ENCODE measurements at places on chromosomes 7 and 10.
A peak's percentile ranks its signal among the peaks of the same experiment; 100 is the strongest.

GRCh38 chr7:155973451-155973997, 161.3 kb upstream of the SHH start:
- H3K4me1 ChIP-seq = peaks cover 9% of the 10 kb centered on the region
- no peaks in the 10 kb centered on the region for H3K36me3 ChIP-seq
- DNase-seq = no peak
- H3K27me3 ChIP-seq = peaks cover 9% of the 10 kb centered on the region

- peaks cover 22% of the 10 kb centered on the region for H3K4me1 ChIP-seq
- no peak overlapping the region for H3K27ac ChIP-seq
- H3K36me3 ChIP-seq = peaks cover 13% of the 10 kb centered on the region
- H3K4me3 ChIP-seq = no peak overlapping the region
Measured at GRCh38 chr10:74156919-74157289, 5.9 kb downstream of the ADK start.

DNA sequence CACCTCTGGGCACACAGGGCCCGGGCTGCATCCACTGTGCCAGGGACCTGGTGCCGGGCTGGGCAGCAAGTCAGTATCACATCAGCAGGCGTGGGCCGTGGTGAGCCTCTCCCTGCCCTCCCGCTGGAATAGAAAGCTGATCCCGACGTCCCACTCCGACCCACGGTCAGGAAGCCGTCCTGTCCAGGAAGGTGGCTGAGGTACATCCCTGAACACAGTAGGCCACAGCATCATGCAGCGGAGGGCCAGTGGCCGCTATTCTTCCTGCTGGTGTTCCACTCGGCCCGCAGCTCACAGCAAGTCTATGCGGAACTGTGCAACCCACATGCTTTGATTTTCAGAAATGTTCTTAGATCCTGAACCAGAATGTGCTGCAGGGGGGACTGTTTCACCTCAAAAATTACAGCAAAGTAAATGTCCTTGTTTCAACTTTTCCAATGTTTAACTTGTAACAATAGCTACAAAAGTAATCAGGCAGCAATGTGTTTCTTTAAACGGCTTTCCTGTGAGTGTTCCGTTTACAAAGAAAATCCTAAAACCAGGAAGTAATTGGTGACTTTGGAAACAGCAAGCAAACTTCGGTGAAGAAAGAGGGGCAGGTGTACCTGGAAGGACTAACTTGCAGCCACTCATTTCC, 676 bp upstream of the GPR146 start:
- peak overlapping the region; percentile 75 for H3K27ac ChIP-seq
- H3K4me3 ChIP-seq = peak overlapping the region; percentile 66
- H3K27me3 ChIP-seq = no peaks in the 10 kb centered on the region
- no peak for DNase-seq

GRCh38 chr7:105452085-105452484, 63.4 kb upstream of the SRPK2 start:
- no peak overlapping the region for H3K27ac ChIP-seq
- peaks cover 12% of the 10 kb centered on the region for H3K4me1 ChIP-seq
- H3K27me3 ChIP-seq = no peaks in the 10 kb centered on the region
- H3K4me3 ChIP-seq = no peak overlapping the region
- no peak for DNase-seq

- H3K4me3 ChIP-seq = peak overlapping the region; percentile 18
- H3K27me3 ChIP-seq = peaks cover 23% of the 10 kb centered on the region
- no peaks in the 10 kb centered on the region for H3K36me3 ChIP-seq
- no peak overlapping the region for H3K27ac ChIP-seq
- H3K4me1 ChIP-seq = no peaks in the 10 kb centered on the region
Measured at GRCh38 chr10:1419796-1420610, 317.3 kb downstream of the ADARB2 start.

DNA sequence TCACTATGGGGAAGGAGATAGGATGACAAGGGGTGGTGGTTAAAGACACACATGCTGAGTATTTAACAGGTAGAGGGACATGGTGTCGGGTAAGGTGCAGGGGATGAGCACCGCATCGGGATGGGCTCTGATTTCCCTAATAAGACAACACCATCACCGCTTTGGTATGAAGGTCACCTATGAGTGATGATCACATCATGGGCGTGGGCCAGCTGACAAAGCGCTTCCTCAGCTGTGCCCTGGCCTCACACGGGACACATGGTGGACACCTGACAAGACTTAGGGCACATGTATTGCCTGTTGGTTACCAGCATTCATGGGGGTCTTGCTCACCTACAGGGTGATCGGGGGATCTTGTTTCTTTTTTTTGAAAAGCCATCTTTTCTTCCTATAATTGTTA, 12.8 kb downstream of the C7orf57 start:
- no peak overlapping the region for H3K4me3 ChIP-seq
- H3K27me3 ChIP-seq = no peaks in the 10 kb centered on the region
- DNase-seq = no peak
- no peaks in the 10 kb centered on the region for H3K36me3 ChIP-seq
- H3K4me1 ChIP-seq = peaks cover 27% of the 10 kb centered on the region
- no peak overlapping the region for H3K27ac ChIP-seq

GRCh38 chr7:48337012-48337621, 165.9 kb downstream of the ABCA13 start:
- no peak overlapping the region for H3K27ac ChIP-seq
- no peaks in the 10 kb centered on the region for H3K27me3 ChIP-seq
- no peaks in the 10 kb centered on the region for H3K4me1 ChIP-seq
- no peak for DNase-seq
- no peaks in the 10 kb centered on the region for H3K36me3 ChIP-seq

DNA sequence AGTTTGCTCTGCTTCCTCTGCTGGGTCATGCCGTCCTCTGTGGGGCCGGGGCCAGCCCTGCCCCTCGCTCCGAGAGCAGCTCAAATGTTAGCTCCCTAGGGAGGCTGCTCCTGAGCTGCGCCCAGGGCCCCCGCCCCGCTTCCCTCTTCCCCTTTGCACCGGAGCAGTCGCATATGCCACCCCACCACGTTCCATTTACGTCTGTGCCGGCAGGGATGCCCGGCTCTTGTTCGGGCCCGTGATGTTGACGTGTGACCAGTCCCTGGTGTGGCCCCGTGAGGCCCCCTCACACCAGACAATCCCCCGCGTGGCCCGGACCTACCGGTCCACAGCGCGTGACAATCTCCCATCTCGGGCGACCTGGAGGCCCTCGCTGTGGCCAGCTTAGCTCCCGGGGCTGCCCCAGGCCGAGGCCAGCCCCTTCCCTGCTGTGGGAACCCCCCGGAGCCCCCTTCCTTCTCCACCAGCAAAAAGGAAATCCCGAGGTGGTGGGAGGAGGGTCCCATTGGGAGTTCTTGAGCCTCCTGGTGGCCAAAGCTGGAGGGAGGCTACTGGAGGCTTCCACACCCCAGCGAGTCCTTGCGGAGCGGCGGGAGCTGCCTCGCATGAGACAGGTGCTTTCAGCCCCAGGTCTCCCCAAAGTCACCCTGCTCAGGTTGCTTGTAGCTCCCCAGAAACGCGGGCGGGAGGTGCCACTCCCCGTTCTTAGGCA, 15.2 kb downstream of the FAM20C start:
- no peak overlapping the region for H3K4me3 ChIP-seq
- no peaks in the 10 kb centered on the region for H3K4me1 ChIP-seq
- no peaks in the 10 kb centered on the region for H3K36me3 ChIP-seq
- H3K27ac ChIP-seq = no peak overlapping the region

- no peak overlapping the region for H3K4me3 ChIP-seq
- H3K36me3 ChIP-seq = peaks cover 44% of the 10 kb centered on the region
- peaks cover 47% of the 10 kb centered on the region for H3K4me1 ChIP-seq
- DNase-seq = no peak
Measured at GRCh38 chr10:12027539-12027938, 15.1 kb downstream of the UPF2 start.

DNA sequence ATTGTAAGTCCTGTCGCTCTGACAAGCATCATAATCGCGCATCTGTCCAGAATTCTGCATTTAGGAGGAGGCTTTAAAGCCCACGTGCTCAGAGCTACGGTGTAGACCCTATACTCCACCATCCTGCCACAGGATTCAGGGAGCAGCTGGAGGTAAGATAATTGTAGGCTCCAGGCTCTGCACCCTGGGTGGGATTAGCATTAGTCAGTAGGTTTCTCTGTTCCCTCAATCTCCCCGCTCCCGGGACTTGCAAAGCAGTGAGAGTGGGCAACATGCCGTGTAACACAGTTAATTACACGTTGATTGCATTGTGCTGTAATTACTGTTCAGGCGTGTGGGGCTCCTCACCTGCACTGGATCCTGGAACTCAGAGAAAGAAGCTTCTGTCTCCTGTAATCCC, 89.3 kb upstream of the CUX1 start:
- H3K4me1 ChIP-seq = no peaks in the 10 kb centered on the region
- no peak overlapping the region for H3K27ac ChIP-seq
- H3K36me3 ChIP-seq = no peaks in the 10 kb centered on the region
- no peaks in the 10 kb centered on the region for H3K27me3 ChIP-seq

DNA sequence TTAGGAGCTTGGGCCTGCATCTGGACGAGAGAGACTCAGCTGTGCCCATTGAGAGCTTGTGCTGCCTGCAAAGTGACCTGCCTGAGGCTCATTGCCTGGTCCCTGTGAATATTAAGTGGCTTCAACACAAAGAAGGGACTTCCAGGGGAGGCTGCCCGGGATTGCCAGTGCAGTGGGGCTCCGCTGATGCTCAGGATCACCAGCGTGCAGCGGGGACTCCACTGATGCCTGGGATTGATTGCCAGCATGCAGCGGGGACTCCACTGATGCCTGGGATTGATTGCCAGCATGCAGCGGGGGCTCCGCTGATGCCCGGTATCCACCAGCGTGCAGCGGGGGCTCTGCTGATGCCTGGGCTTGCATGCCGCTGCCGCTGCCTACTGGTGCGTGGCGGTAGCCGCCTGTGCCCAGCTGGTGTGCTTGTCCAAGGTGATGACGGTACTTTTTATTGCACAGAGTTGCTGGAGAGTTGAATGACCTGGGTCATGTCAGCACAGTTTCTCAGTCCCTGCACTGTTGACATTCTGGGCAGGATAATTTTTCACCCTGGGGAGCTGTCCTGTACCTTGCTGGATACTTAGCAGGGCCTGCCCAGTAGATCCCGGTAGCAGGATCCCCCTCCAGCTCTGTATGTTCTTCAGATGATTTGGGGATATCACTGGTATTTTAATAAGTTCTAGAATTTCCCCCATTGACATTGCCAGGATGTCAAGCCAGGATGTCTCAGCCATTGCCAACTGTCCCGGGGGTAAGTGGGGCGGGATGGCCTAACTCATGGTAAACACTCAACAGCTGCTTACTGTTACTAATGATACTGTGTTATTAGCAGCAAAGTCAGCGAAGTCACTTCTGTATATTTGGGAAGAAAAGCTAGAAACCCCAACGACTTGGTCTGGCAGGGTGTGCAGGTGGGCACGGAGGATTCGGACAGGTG, 13.0 kb downstream of the DOCK1 start:
- no peak overlapping the region for H3K27ac ChIP-seq
- no peak overlapping the region for H3K4me3 ChIP-seq
- H3K36me3 ChIP-seq = no peaks in the 10 kb centered on the region

- H3K4me1 ChIP-seq = no peaks in the 10 kb centered on the region
- H3K4me3 ChIP-seq = no peak overlapping the region
- no peaks in the 10 kb centered on the region for H3K27me3 ChIP-seq
Measured at GRCh38 chr7:154540596-154540995, 462.3 kb downstream of the PAXIP1 start.

Measured in activated CD8-positive, alpha-beta T cell treated with anti-CD3 and anti-CD28 coated beads for 36 hours (primary cell).